Mucosa of descending colon (tissue), 3 donors: ENCODE measurements at places on chromosomes 16 and 17. TPM values are rescaled to one million over a fixed set of nuclear protein-coding genes. Genes with fewer than 3 reads are reported as not detected.

DNA sequence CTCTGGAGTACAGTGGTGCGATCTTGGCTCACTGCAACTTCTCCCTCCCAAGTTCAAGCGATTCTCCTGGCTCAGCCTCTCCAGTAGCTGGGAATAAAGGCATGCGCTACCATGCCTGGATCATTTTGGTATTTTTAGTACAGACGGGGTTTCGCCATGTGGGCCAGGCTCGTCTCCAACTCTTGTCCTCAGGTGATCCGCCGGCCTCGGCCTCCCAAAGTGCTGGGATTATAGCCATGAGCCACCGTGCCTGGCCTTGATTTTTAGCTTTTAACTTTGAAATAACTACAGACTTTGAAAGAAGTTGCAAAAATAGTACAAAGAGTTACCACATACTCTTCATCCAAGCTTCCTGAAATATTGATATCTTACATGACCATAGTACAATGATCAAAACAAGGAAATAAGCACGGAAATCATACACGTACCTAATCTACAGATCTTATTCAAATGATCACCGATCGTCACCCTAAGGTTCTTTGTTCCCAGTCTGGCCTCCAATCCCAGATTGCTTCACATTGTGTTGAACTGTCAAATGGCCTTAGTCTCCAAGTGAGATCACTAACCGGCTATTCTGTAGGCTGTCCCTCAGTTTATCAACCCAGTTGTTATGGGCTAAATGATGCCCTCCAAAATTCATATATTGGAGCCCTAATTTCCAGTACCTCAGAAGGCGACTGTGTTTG lies 18.4 kb downstream of the NPIPA1 start:
- peak; percentile 43 for DNase-seq

GRCh38 chr16:35142147-35142808 lies 1682.9 kb downstream of the TP53TG3F start:
- DNase-seq = no peak

DNA sequence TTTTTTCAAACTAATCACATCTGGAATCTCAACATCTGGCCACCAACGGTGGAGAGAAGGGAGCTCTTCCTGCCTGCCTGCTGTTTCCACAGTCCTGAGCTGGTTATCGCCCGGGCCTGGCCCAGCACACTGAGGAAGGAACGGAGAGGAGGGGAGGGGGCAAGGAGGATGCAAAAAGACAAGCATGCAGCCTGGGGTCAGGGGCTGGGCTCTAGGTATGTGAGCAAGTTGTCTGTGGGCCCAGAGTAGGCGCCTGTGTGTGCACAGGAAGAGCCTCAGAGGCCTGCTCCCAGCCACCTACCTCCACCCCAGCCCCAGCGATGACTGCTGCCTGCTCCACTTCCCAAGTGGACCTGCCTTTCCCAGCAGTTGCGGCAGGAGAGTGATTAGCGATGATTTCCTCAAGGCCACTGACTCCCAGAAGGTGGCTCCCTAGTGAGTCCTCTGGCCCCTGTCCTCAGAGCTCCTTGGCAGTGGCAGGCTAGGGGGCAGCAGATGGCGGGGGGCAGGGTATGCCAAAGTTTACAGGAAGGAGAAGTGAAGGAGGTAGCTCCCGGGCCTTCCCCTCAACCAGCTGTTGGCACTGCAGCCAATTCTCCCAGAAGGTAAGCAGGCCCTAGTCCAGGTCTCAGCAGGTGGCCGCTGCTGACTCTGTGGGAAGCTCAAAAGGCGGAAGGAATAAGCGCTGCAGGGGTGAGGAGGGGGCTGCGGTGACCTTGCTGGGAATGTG lies 27.0 kb upstream of the RASD1 start:
- DNase-seq = no peak

DNA sequence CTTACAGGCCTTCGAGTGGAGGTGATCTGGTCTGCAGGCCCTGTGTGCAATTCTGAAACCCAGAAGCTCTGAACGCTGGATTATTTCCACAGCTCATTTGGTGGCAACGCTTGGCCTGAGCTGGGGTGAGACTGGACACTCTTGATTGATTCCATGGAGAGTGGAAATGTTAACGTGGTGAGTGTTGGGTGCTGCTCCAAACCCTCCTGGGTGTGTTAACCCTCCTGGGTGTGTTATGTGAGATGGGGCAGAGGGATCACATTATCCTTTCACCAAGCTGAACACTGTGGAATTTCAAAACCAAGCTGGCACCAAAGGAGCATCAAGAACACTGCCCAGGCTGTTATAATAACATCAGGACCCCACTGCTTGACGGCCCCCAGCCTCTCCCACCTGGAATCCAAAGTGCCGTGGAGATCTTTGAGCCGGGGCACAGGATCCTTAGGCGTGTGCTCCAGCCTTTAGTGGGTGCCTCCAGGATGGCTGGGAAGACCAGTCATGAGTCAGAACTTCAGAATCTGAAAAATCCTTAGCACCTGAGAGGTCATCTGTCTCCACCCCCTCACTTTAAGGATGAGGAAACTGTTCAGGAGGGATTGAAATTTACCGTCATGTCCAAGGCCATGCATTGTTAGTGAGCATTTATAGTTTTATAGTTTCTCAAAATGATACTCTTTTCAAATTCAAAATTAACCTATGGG lies 75.0 kb downstream of the RPTOR start:
- DNase-seq = no peak

DNA sequence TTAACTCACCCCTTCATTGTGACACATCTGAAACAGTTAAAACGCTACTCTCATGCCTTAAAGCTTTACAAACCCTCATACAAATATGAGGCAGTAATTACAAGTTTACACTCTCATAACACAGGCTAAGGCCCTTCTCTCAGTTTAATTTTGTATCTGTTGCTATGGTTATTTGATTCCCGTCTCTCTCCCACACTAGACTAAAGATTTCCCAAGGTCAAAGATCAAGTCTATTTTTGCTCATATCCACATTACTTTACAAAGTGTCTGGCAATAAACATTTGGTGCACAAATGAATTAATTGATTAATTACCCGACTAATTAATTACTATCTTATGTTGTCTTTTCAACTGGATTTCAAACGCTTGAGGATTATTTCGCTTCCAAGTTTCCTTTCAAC lies 86.4 kb upstream of the MYOCD start:
- no peak for DNase-seq

- DNase-seq = no peak
Observed at GRCh38 chr16:81652798-81653505, 126.1 kb upstream of the PLCG2 start.

DNA sequence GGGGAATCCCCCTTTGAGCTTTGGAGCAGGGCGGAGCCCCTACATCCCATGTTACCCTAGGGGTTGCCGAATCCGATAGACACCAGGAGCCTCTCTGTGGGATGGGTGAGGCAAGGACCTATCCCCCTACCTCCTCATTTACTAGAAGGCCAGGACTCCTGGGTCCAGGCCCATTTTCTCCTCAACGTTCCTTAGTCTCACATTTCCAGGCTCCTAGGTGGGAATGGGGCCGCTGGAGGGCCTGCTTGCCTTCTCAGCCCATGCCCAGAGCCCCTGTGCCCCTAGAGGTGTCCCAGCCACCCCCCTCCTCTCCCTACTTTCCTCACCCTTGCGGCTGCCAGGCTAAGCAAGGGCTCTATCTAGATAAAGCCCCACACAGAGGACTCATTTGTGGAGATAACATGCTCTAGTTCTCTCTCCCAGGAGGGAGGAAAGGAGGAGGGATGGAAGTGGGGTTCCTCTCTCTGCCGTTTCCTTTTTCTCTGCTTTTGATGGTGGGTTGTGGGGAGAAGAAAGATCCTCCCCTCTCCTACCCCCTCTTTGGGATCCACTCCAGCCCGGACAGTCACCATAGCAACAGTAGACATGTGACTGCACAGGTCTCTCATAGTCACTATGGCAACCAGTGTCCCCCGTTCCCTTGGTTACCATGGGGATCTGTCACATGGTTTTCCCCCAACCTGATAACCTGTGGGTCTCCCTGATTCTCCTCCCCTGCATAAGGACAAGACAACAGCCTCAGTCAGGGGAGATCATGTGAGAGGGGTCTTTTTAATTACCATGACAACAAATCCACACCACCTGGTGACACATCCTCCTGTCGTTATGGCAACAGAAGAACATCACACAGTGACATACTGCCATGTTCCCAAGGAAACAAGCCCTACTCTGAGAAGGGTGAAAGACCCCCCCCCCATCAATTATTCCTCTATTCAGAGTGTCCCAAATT lies 5.2 kb downstream of the CACNA1G start:
- no peak for DNase-seq

DNA sequence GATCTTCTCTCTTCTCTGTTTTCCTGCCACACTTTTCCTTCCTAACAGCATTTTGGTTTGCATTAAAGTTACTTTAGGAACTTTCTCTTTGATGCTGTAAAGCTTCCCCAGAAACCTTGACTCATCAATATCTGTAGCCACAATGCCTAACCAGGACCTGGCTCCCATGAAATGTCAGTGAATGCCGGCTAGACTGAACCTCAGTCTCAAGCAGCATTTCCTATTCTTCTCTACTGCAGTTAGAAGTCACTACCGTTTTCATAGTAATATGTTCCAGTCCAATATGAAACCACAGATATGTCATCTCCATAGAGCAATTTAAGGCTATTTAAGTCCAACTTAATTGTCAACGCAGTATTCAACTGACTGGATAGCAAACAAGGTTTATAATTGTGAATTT lies 28.9 kb downstream of the ITFG1 start:
- DNase-seq = no peak

- DNase-seq = no peak
Observed at GRCh38 chr17:56026915-56027314, 126.4 kb upstream of the ANKFN1 start.

GRCh38 chr17:37752482-37752881 lies 7.6 kb upstream of the HNF1B start:
- DNase-seq = peak; percentile 34

GRCh38 chr17:20046629-20047028 lies 37.5 kb downstream of the SPECC1 start:
- DNase-seq = no peak

DNA sequence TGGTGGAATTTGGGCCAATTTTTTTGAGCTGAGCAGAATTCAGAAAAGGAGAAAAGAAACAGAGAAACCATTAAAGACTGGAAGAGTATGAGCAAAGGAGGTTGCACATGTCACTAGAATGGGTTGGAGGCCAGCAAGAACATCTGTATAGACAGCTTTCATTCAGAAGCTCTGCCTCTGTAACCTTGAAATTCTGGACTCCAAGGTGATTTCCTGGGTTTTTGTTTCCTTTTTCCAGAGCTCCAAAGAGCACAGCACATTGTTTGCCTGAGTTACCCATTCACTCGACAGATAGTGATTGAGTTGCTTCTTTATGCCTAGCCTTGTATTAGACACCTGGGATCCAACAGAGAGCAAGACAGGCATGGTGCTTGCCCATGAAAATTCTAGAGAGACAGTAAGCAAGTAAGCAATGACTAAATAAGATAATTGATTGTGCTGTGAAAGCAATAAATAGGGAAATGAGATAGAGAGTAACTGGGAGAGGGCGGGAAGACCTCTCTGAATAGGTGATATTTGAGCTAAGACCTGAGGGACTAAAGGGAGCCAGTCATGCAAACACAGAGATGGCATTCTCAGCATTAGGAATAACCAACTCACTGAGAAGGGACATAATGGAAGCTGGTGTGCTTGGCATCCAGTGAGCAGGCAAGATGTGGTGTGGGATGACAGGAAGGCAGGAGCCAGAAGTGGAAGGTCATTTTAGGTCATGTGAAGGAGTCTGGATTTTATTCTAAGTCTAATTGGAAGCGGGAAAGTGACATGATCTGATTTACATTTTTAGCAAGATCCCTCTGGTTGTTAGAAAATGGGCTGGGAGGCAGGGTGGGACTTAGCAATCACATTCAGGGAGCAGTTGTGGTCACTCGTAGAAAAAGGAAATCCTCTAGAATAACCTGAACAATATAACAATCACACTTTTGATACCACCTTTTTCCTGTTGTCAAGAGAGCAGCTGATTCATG lies 197.5 kb downstream of the HS3ST3A1 start:
- no peak for DNase-seq

DNA sequence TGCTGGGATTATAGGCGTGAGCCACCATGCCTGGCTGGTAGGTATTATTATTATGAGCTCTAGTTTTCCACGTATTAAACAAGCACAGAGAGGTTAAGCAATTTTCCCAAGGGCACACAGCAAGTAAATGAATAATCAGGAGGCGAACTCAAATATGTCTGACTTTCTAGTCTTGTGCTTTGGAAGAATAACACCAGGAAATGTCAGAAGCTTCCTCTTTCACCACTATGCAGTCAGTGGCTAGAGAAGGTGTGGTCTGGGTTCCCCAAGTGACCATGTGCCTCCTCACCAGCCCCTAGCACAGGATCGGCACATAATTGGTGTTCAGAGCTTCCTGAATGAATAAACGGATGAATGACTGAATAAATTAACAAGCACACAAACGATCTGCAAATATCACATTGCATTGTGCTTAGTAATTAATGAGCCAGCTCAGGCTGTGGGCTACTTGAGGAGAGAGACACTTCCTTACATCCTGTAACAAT lies 21.6 kb upstream of the SCNN1B start:
- no peak for DNase-seq

GRCh38 chr17:80599546-80600305 lies 55.1 kb downstream of the RPTOR start:
- DNase-seq = peak; percentile 84

DNA sequence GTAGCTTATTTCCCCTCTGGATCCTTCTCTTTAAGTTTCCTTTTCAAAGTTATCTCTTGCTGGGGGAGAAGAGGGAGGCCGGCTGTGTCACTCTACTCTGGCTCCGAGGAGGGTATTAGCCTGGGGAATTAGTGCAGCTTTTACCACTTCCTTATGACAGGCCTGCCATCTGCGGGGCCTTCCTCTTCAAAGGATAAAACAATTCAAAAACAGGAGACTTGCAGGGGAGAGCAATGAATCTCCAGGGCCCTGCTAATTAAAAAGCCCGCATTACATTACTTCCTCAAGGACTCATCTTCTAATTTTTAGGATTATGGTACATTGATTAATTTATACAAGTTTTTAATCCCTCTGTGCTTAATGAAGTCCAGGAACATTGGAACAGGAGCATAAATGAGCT lies 190.9 kb upstream of the CDH5 start:
- DNase-seq = no peak

DNA sequence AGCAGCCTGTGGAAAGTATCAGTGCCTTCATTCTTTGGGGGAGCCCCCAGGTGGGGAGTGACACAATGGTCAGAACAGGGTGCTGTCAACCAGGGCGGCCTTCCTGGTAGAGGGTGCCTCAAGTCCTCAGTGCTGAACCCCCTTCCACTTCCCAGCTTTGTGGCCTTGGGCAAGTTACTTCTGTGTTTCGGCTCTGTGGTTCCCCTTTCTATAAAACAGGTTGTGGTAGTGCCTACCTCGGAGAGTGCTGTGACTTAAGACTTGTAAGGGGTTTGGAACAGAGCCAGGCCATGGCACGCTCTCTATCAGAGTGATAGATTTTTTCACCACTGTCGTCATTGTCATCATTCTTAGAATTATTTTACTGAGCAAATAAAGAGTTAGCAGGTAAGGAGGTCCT lies 141.1 kb downstream of the CCDC182 start:
- DNase-seq = peak; percentile 57

GDPD3 gene
- 51.7 TPM for total RNA-seq

PLD2 gene
- 29.2 TPM for total RNA-seq

OR1F1 gene
- not detected for total RNA-seq

CHST4 gene
- not detected for total RNA-seq

COX10 gene
- 35.5 TPM for total RNA-seq

AATK gene
- 9.9 TPM for total RNA-seq

ZFP3 gene
- total RNA-seq = 8.0 TPM

KCNJ18 gene
- not detected for total RNA-seq

CDC27 gene
- total RNA-seq = 67.5 TPM
